ENCODE measurements at places on chromosomes 1 and 21.

DNA sequence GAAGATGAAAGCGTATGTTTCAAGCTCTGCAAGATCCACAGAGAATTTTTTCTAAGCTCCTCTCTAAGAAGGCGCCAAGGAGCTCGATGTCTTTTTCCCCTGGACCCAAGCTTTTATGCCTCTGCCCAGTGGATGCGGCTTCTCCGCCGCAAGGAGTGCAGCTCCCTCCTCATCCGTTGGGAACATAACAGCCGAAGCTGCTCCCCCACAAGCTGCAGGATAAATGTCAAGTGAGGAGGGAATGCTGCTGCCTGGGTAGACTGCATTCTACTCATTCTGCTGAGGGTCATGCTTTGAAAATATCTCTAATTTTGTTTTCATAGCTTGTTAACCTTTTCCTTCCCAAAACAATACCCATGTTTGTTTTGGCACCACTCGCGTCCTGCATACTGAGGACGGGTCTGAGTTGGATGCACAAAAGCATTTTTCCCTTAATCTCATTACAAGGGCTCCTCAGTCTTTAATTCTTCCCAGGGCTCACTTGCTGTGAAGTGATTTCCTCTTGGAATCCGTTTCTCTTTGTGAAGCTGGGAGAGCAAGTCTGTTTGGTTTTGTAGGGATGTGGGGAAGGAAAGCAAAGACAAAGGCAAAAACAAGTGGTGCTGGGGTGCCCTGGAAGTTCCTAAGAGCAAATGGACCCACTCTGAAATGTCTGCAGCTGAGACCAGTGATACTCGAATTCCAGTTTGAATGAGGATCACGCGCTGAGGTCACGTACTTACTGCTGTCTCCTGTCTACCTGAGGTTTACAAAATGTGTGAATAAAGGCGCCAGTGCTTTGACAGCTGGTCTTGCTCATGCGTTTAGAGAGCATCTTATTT, 134.0 kb upstream of the IRF2BP2 start:
- DNase-seq: no peak

DNA sequence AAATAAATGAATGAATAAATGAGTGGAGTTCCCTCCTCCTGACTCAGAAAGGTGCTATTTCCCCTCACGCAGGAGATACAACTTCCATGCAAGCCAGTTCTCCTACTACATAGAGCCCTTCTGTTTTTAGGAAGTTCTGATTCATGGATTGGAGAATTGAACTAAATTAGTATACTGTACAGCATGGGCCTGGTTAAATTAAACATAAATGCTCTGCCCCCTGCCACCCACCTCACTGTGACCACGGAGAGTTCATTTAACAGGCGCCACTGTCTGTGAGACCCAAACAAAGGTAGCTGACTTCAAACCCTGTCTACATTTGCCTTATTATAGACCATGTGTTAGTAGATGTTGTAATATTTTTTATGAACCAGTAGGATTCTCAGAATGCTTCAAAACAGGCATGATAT, 9.1 kb upstream of the IRF2BP2 start:
- no peak for DNase-seq

- no peak for DNase-seq
Observed at GRCh38 chr1:220438741-220439140, 89.2 kb upstream of the MARK1 start.

- no peak for DNase-seq
Observed at GRCh38 chr1:199698222-199698621, 329.3 kb upstream of the NR5A2 start.

DNA sequence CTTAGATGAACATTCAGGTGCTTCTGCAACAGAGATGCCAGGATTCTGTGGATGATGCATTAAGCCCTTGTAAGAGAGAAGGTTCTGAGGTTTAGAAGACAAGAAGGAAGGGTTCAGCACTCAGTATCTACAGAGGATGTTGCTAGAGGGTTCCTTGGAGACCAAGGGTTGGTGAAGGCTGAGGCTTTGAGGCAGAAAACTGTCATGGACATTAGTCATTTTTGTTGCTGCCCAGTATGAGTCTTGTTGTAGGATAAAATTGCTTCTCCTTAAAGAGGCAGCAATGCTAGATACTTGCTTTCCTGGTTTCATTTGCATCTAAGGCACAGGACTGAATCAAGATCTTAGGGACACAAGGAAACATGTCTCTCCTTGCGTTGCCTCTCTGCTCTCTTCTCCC, 319.4 kb upstream of the NFIA start:
- DNase-seq: no peak

GRCh38 chr1:22420455-22421053, 31.1 kb upstream of the ZBTB40 start:
- peak; percentile 78 for DNase-seq

GRCh38 chr1:115929881-115930280, 46.4 kb upstream of the SLC22A15 start:
- peak; percentile 18 for DNase-seq

- DNase-seq: no peak
Observed at GRCh38 chr1:199452627-199453026, 574.9 kb upstream of the NR5A2 start.

- DNase-seq: no peak
Observed at GRCh38 chr1:178847396-178847849, 23.5 kb downstream of the ANGPTL1 start.

- DNase-seq: no peak
Observed at GRCh38 chr1:224058303-224058702, 55.6 kb upstream of the FBXO28 start.

GRCh38 chr1:39954324-39954869, 548 bp upstream of the MFSD2A start:
- peak; percentile 58 for DNase-seq

GRCh38 chr1:63773815-63774616, at the start of gene ROR1:
TSS of gene ROR1 (plus strand) at chr1:63774017.
- DNase-seq: peak; percentile 21

DNA sequence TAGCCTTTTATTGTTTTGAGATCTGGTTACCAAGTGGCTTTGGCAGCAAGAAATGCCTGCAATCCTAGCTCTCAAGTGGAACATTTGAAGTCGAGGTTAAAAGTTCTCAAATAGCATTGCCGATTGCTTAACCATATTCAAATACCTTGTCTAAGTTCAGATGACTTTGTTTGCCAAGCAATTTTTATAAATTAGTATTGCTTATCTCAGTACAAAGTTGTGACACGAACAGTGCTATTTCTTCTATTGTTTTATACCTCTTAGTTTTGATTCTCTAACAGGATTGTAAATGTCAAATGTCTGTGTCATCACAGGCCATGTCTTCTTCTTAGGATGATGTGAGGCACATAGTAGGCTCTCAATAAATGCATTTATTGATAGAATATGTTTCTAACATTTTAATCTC, 633.3 kb downstream of the PTPRC start:
- DNase-seq: no peak

DNA sequence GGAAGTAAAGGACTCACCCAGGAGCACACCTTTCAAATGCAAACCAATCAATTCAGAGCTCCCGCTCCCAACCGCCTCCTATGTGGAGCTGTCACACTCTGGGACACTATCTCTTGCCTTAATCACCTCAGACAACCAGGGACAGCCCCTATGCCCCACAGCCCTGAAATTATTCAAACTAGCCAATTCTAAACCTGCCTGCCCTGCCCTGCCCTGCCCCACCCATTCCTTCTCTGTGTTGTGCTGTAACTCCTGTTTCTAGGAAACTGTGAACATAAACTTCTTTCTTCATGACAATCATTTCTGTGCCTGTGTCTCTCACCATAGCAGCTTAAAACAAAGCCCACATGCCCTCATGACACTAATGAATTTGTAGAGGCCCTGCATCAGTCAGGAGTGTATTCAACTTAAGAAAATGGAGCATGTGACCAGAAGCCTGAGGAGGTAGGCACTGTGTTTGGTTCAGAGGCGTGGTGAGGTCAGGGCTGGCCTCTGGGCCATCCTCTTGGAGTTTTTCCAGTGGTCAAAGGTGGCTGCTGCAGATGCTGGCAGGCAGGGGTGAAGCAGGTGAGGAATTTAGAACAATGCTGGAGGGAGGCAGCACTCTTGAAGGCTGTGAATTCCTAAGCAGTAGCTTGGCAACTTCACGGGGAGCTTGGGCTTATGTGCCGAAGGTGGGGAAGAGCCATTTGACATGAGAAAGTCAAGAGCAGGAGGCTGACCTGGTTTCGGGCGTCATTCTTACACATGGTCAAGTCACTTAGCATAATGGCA, 74.5 kb downstream of the RHOU start:
- no peak for DNase-seq

DNA sequence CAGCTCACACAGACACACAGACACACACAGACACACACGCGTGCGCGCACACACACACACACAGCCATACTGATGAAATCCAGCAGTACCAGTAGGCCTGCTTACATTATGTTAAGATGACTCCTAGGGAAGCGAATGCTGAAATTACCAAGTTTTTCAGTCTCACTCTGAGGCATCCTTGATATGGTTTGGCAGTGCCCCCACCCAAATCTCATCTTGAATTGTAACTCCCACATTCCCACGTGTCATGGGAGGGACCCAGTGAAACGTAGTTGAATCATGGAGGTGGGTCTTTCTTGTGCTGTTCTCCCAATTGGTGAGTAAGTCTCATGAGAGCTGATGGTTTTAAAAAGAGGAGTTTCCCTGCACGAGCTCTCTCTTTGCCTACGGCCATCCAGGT, 64.1 kb downstream of the TIAM1 start:
- no peak for DNase-seq

DNA sequence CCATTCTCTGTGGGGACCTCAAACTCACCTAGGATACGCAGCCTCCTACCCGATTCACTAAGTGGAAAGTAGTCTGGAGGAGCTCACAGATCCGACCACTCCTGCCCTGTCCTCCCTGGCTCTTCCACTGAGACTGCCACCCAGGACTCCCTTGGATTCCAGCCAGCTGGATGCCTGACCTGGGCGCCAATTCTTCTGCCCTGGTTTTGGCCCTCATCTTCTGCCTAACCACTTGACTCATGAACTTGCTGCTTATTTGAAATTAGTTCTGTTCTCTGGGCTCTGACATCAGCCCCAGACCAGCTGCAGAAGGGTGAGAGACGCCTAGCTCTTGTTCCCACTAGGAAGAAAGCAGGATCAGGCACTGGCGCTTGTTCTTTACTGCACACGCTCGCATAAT, 48.9 kb downstream of the SLC35D1 start:
- DNase-seq: no peak

- DNase-seq: peak; percentile 13
Observed at GRCh38 chr1:111660204-111661150, 40.9 kb downstream of the RAP1A start.

- DNase-seq: no peak
Observed at GRCh38 chr1:85062425-85063026, 14.2 kb upstream of the MCOLN3 start.

DNA sequence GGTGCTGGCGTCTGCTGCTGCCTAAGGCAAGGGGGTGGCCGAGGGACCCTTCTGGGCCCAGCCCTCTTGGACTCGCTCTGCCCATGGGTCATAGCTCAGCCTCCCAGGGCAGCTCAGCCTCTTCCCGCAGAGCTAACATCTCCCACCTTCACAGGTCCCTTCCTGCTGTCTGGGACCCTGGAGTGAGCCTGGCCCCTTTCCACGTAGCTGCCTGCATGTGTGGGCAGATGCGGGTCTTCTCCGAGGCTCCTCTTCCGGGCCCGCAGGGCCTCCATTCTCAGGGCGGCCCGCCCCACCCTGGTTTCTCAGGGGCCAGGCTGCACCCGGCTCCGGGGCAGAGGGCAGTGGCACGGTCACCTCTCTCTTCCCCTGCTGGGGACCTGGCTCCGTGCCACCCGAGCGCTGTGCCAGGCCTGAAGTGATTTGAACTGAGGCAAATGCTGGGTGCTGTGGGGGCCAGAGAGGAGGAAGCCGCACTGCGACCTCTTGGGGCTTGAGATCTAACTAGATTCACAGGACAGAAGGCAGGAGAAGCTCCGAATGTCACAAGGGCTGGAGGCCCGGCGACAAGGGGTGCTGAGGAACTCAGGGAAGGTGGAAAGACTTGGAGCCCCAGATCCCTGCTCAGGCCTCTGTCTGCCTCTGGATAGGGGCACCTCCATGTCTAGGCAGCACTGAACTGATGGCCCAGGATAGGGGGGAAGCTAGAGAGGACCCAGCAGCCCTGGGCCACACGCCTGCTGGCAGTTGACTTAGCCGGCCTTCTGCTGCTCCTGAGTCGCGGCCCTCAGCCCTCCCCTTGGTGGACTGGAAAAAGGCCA, 40.7 kb downstream of the COQ8A start:
- no peak for DNase-seq

DNA sequence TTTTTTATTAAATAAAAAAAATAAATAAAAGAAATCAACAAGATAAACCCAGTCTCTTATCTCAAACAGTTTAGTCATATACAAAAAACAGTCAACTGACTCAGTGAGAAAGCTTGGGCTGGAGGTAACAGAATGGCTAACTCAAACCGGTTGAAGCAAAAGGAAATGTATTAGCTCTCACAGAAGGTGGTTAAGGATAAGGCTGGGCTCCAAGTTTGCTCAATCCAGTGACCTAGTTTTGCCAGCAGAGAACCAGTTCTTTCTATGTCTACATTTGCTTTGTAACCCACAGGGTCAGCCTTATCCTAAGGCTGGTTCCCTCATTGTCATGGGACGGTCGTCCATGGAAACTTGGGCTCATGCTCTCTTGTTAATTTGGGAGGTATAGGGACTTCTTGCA, 144.5 kb upstream of the L1TD1 start:
- no peak for DNase-seq

DNA sequence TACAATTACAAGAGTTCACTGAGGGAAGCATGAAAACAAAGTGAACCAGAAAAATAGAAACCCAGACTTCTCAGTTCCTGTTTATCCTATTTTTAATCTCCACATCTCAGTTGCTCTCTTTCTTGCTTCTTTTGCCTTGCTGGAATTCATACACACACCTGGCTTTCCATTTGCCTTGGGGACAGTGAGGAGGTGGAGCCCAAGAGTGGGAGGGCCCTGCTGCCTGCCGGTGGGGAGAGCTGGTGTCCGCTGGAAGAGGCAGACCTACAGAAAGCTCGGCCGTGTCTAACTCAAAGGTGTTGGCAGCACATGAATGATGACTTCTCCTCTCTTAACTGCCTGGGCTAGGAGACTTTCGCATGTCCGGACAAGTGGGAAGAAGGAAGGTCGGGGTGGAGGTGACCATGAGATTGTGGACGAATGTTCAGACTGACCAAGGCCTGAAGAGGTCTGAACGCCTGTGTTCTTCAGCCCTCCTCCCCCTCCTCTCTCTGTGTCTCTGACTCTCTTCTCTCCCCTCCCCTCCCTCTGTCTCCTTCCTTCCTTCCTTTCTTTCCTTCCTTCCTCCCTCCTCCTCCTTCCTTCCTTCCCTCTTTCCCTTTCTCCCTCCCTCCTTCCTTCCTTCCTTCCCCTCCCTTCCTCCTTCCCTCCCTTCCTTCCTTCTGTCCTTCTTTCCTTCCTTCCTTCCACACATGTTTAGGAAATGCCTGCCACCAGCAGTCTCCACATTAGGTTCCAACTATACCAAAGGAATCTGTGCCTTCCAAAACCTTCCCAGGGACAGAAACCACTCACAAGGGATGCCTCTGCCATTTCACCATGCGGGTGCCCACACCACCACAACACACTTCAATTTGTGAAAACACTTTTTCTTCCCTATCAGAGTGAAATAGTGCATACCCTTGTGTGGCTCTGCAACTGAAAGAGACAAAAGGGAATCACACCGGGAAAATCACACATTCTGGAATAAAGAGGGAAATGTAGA, 157.3 kb upstream of the RUNX1 start:
- DNase-seq: no peak

Measured in NB4 (cell line).